Endothelial cell (in vitro differentiated cells): ENCODE measurements at places on chromosomes 5 and 9.

GRCh38 chr9:14296495-14297113 lies 17.3 kb downstream of the NFIB start:
- peaks cover 26% of the 10 kb centered on the region for H3K36me3 ChIP-seq
- H3K27me3 ChIP-seq: peaks cover 4% of the 10 kb centered on the region
- no peak for DNase-seq
- no peak overlapping the region for H3K27ac ChIP-seq
- no peak overlapping the region for H3K4me3 ChIP-seq

- no peak for DNase-seq
- no peak overlapping the region for H3K27ac ChIP-seq
- peaks cover 22% of the 10 kb centered on the region for H3K4me1 ChIP-seq
- no peaks in the 10 kb centered on the region for H3K36me3 ChIP-seq
Measured at GRCh38 chr5:82164176-82164976, 113.8 kb downstream of the RPS23 start.

DNA sequence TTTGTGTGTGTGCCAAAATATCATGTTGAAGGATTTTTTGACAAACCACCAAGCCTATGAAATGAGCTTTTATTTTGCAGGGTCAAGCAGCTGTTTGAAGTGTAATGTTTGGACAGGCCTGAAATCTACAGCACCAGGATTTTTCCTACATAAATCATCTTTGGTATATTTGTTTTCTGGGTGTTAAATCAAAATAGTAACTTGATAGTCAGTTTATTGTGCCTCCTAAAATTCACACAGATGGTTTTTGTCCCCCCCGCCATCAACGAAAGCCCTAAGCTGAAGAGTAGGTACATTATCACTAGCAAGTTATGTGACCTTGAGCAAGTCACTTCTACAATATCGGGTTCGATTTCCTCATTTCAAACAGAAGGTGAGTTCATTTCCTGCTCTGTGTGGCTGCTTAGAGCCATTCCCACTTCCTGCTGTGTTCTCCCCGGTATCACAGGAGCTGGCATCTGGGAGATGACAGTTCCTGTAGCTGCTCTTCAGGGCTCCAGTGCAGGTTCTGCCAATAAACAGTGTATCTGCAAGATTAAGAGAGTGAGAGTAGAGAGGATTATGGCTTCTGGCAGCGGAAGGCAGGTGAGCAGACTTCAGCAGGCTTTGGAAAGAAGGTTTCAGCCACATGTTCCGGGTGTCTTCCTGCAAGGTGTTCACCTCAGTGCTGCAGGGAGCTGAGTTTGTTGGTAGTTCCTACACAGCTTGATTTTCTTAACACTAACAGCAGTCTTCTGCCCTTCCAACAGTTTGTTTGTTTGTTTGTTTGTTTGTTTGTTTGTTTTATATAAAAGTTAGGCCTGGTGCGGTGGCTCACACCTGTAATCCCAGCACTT lies 48.4 kb upstream of the GNE start:
- H3K4me3 ChIP-seq: no peak overlapping the region
- peaks cover 4% of the 10 kb centered on the region for H3K36me3 ChIP-seq
- DNase-seq: no peak

GRCh38 chr5:97094579-97095317 lies 47.7 kb downstream of the LIX1 start:
- H3K36me3 ChIP-seq: no peaks in the 10 kb centered on the region
- H3K4me3 ChIP-seq: no peak overlapping the region
- H3K27me3 ChIP-seq: no peaks in the 10 kb centered on the region
- H3K27ac ChIP-seq: no peak overlapping the region
- H3K4me1 ChIP-seq: peaks cover 2% of the 10 kb centered on the region

- no peaks in the 10 kb centered on the region for H3K27me3 ChIP-seq
- no peak overlapping the region for H3K27ac ChIP-seq
- no peak overlapping the region for H3K4me3 ChIP-seq
- DNase-seq: no peak
- no peaks in the 10 kb centered on the region for H3K36me3 ChIP-seq
Measured at GRCh38 chr9:90953805-90954204, 152.2 kb downstream of the SYK start.

DNA sequence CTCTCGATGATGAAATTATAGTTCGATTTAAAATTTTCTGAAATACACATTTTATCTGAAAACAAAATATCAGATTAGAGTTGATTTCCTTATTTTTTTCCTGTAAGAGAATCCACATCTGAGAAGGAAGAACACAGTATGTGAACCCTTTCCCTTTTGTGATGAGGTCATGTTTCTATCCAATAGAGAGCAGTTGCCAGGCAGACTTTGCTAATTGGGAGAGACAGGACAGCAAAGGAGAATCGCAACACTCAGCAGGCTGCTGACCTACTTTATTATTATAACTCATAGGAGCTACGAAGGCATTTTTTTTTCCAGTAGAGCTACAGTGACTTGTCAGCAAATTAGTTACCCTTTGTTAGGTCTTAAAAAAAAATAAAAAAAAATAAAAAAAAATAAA lies 242.1 kb downstream of the HCN1 start:
- no peaks in the 10 kb centered on the region for H3K27me3 ChIP-seq
- H3K4me1 ChIP-seq: no peaks in the 10 kb centered on the region
- H3K27ac ChIP-seq: no peak overlapping the region
- DNase-seq: peak; percentile 11
- H3K36me3 ChIP-seq: no peaks in the 10 kb centered on the region

DNA sequence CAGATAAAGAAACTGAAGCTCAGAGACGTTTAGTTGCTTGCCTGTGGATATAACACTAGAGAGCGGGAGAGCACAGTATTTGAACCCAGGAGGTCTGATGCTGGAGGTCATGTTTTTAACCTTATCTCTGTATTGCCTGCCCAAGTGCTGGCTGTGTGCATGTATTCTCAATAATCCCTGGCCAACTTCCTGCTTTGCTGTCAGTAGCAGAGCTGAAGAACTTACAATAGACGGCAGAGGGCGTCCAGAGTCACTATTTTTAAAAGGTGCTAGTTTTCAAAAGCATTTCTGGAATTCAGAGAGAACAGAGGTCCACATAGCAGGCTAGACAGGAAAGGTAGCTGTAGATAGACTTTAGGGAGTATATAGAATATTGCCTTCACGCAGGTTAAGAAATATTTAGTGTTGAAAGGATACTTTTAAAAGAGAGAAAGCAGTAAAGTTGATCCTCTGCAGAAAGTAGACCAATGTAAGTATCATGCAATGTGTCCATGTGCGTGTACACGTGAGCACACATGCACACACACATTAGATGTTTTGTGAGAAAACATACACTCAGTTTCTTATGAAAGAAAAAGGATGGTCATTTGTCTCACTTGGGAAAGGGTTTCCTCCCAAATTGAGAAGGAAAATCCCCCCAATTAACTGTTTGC lies 46.3 kb downstream of the PTCD2 start:
- H3K27me3 ChIP-seq: peaks cover 4% of the 10 kb centered on the region
- peak; percentile 60 for DNase-seq
- H3K27ac ChIP-seq: no peak overlapping the region
- peaks cover 8% of the 10 kb centered on the region for H3K36me3 ChIP-seq
- no peak overlapping the region for H3K4me3 ChIP-seq

GRCh38 chr9:3848445-3849114 lies 322.8 kb upstream of the RFX3 start:
- DNase-seq: peak; percentile 61
- H3K27ac ChIP-seq: no peak overlapping the region
- peaks cover 2% of the 10 kb centered on the region for H3K27me3 ChIP-seq
- H3K4me3 ChIP-seq: no peak overlapping the region
- peaks cover 7% of the 10 kb centered on the region for H3K4me1 ChIP-seq

DNA sequence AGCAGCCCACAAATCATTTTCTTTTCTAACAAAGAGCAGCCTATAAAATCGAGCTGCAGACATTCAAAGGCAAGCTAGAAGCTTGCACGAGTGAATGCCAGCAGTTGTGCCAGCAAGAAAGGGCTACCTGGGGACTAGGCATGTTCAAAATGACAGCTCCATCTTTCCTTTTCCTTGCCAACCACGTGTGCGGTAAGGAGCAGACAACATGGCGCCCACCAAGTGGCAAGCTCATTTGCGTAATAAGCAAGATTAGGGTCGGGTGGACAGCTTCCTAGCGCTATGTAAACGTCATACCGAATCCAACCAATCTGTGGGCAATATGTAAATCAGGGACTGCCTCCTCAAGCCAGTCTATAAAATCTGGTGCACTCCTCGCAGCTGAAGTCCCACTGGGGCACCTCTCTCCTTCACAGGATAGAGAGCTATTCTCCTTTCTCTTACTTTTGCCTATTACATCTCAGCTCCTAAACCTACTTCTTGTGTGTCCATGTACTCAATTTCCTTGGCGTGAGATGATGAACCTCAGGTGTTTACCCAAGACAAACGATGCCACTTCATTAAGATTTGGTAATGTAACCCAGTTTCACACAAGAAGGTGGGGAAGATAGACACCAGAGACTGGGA lies 22.5 kb upstream of the SPARC start:
- no peak overlapping the region for H3K27ac ChIP-seq
- H3K36me3 ChIP-seq: no peaks in the 10 kb centered on the region
- DNase-seq: no peak
- peaks cover 4% of the 10 kb centered on the region for H3K27me3 ChIP-seq
- no peak overlapping the region for H3K4me3 ChIP-seq

GRCh38 chr9:105132606-105133005 lies 111.8 kb upstream of the SLC44A1 start:
- peaks cover 8% of the 10 kb centered on the region for H3K27me3 ChIP-seq
- H3K4me1 ChIP-seq: peaks cover 42% of the 10 kb centered on the region
- peaks cover 6% of the 10 kb centered on the region for H3K36me3 ChIP-seq
- no peak for DNase-seq
- H3K4me3 ChIP-seq: no peak overlapping the region

DNA sequence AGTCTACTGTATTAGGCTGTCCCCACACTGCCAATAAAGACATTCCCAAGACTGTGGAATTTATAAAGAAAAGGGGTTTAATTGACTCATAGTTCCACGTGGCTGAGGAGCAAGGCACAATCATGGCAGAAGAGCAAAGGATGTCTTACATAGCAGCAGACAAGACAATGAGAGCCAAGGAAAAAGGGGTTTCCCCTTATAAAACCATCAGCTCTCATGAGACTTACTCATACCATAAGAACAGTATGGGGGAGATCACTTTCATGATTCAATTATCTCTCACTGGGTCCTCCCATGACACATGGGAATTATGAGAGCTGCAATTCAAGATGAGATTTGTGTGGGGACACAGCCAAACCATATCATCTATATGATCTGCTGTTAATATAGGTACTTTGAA lies 14.8 kb upstream of the FSTL4 start:
- no peaks in the 10 kb centered on the region for H3K36me3 ChIP-seq
- no peaks in the 10 kb centered on the region for H3K27me3 ChIP-seq
- no peaks in the 10 kb centered on the region for H3K4me1 ChIP-seq
- H3K27ac ChIP-seq: no peak overlapping the region
- DNase-seq: no peak

DNA sequence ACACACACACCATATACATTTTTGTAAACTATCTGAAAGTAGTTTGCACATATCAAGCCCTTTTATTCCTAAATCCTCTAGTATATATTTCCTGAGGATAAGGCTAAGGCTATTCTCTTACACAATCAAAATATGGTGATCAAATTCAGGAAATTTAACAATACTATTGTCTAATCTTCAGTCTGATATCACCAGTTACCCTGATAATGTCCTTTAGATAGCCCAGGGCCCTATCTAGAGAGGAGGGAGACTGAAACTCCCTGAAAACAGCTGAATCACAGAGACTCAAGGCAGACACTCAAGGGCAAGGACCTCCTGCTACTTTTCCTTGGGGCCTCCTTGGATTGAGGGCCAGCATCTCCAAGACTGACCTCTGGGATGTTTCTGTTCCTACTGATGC lies 30.4 kb downstream of the PTTG1 start:
- H3K27me3 ChIP-seq: peaks cover 2% of the 10 kb centered on the region
- H3K27ac ChIP-seq: no peak overlapping the region
- H3K36me3 ChIP-seq: no peaks in the 10 kb centered on the region
- peaks cover 16% of the 10 kb centered on the region for H3K4me1 ChIP-seq
- no peak overlapping the region for H3K4me3 ChIP-seq

- peaks cover 27% of the 10 kb centered on the region for H3K36me3 ChIP-seq
- H3K4me1 ChIP-seq: peaks cover 32% of the 10 kb centered on the region
- peak overlapping the region; percentile 97 for H3K4me3 ChIP-seq
- H3K27ac ChIP-seq: peak overlapping the region; percentile 68
- H3K27me3 ChIP-seq: peaks cover 13% of the 10 kb centered on the region
Measured at GRCh38 chr9:127451858-127452656, 747 bp downstream of the LRSAM1 start.

DNA sequence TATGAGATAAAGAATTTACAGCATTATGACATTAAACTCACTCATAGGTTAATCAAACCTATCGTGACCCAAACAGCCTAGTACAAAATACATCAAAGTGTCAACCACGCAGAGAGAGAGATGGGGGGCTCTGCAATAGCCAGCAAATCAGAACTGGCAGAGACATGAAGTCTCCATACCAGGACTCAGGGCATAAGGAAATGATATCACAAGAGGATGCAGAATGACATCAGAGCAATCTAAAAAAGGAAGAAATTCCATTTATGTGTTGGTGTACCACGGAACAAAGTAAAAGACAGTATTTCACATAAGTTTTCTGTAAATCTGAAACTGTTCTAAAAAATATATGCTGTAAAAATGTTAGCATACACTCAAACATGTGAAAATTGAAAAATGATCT lies 24.6 kb downstream of the BICD2 start:
- peaks cover 16% of the 10 kb centered on the region for H3K4me1 ChIP-seq
- H3K36me3 ChIP-seq: peaks cover 3% of the 10 kb centered on the region
- peak overlapping the region; percentile 59 for H3K27ac ChIP-seq

GRCh38 chr9:126980231-126980630 lies 65.6 kb downstream of the RALGPS1 start:
- H3K27ac ChIP-seq: no peak overlapping the region
- H3K4me1 ChIP-seq: no peaks in the 10 kb centered on the region
- H3K27me3 ChIP-seq: no peaks in the 10 kb centered on the region
- no peak overlapping the region for H3K4me3 ChIP-seq
- DNase-seq: no peak
- no peaks in the 10 kb centered on the region for H3K36me3 ChIP-seq

DNA sequence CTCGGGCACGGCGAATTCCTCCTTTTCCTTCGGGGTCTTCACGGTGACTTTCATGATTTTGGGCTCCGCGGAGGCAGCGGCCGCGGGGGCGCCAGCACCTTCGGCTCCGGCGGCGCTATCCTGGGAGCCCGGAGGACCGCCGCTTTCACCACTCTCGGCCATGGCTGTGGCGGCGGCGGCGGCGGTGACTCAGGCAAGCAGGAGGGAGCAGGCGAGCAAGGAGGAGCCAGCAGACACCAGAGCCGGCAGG lies 315 bp downstream of the UBQLN1 start:
- H3K4me1 ChIP-seq: peaks cover 31% of the 10 kb centered on the region
- DNase-seq: no peak
- H3K27ac ChIP-seq: peak overlapping the region; percentile 70
- peaks cover 11% of the 10 kb centered on the region for H3K36me3 ChIP-seq
- H3K27me3 ChIP-seq: peaks cover 22% of the 10 kb centered on the region

DNA sequence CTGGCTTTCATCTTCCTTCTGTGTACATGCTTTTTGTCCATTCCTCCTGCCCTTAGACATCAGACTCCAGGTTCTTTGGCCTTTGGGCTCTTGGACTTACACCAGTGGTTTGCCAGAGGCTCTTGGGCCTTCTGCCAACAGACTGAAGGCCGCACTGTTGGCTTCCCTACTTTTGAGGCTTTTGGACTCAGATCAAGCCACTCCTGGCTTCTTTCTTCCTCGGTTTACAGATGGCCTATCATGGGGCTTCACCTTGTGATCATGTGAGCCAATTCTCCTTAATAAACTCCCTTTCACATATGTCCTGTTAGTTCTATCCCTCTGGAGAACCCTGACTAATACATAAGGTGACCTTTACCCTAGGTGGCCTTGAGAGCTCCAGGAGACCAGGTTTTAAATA lies 189.1 kb upstream of the CCNG1 start:
- no peak overlapping the region for H3K4me3 ChIP-seq
- H3K27ac ChIP-seq: no peak overlapping the region
- H3K4me1 ChIP-seq: no peaks in the 10 kb centered on the region
- no peaks in the 10 kb centered on the region for H3K36me3 ChIP-seq

GRCh38 chr5:97568382-97568781 lies 385.3 kb upstream of the RIOK2 start:
- H3K27ac ChIP-seq: no peak overlapping the region
- DNase-seq: no peak
- H3K4me3 ChIP-seq: no peak overlapping the region
- H3K27me3 ChIP-seq: peaks cover 4% of the 10 kb centered on the region
